ENCODE measurements at places on chromosomes 7 and 10.

DNA sequence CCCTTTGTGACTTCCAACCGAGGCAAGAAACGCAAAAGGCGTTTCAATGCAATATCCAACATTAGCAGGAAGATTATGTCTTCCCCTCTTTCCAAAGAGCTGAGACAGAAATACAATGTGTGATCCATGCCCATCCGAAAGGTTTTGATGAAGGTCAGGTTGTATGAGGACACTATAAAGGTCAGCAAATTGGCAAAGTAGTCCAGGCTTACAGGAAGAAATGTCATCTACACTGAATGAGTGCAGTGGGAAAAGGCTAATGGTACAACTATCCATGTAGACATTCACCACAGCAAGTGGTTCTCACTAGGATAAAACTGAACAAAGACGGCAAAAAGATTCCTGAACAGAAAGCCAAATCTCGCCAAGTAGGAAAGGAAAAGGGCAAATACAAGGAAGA, 27.8 kb upstream of the DNA2 start:
- DNase-seq, result no peak

DNA sequence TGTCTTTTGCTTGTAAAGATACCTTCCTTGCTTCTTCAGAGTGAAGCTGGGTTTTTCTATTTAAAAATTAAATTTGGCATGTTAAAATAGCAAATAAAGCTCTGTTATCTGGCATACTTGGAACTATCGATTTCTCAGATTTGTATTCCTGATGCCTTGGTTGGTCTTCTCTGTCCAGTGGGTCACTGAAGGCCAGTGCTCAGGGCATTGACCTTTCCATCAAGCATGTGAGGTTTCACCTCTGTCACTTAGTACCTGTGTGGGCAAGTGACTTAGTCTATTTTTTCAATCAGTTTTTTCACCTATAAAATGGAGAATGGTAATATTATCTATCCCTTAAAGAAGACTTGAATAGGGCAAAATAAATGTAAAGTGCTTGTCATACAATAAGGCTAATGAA, 311.3 kb downstream of the BICC1 start:
- no peak for DNase-seq

GRCh38 chr7:158754746-158755444, 50.3 kb upstream of the NCAPG2 start:
- DNase-seq, result no peak

GRCh38 chr7:94348142-94348541, 46.6 kb upstream of the COL1A2 start:
- DNase-seq, result no peak

GRCh38 chr7:156675721-156676120, 35.1 kb downstream of the RNF32 start:
- no peak for DNase-seq

GRCh38 chr7:96218664-96219243, 103.1 kb downstream of the SLC25A13 start:
- no peak for DNase-seq

GRCh38 chr10:69801434-69802315, at the start of gene COL13A1:
COL13A1 (plus strand) TSS chr10:69801906; CDS start chr10:69802424, 518 bp downstream.
- DNase-seq, result no peak

- DNase-seq, result no peak
These were observed 16.9 kb downstream of the ZNF800 start for GRCh38 chr7:127375631-127376030.

DNA sequence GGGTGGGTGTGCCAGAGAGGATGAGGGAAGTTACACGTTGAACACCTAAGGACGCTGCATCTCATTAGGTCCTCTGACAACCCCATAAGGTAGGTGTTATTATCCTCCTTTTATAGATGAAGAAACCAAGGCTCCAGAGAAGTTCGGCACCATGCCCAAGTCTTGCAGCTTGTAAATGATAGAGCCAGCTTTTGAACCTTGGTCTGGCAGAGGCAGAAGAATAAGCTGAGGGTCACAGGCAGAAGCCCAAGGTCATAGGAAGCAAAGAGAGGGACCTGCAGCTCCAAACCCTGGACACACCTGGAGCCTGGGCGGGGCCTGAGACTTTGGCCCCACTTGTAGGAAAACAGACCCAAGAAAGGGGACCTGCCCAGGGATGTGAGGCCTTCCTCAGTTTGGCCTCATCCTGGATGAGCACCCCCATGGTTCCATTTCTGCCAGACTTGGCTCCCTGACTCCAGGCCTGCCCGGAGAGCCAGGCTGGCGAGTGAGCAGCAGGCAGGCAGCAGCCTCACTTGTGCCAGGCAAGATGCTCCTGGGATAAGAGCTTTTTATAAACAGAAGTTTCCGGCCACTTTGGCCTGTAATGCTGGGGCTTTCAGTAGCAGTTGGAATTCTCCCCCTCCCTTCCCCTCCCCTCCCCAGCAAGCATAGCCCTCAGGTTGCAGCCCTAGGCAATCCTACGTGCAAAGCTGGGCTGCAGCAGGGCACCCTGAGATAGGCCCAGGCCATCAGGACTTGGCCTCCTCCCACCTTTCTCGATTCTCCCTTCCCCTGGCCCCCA, 2.4 kb downstream of the KCNH2 start:
- DNase-seq, result no peak

GRCh38 chr10:129030996-129031843, 435.8 kb upstream of the MGMT start:
- DNase-seq, result no peak

DNA sequence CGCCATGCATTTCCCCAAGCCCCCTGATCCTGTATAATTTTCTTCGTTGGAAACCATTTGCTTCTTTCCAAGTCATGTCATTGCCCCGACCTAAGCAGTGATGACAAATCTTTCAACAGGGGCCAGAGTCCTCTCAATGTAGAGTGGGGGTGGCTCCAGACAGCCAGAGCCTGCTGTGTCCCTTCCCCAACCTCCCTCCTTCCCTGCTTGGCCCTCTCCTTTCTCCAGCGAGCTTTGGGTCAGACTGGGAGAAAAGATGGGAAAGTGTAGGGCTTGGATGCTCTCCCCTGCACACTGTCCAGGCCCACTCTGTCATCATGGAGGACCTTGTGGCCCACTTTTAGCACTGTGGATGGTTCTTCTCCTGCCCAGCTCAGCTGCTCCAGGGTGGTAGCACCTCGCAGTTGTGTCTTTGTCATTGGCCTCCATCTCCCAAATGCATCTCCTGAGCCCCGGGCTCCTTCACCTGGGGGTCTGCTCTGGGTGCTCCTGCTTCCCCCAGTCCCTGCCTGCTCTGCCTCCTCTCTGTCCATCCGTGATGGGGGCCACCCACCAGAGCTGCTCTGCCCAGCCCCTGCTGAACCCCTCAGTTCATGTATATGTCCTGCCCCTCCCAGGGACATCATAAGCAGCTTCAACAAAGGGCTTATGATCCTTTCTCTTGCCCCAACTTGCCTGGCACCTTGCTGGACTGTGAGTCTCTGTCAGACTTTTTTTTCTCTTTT, 37.5 kb downstream of the BTBD16 start:
- DNase-seq, result no peak

GRCh38 chr10:120041807-120042559, 149.5 kb downstream of the SEC23IP start:
- DNase-seq, result no peak

- no peak for DNase-seq
These were observed 30.7 kb downstream of the ST8SIA6 start for GRCh38 chr10:17423632-17424186.

DNA sequence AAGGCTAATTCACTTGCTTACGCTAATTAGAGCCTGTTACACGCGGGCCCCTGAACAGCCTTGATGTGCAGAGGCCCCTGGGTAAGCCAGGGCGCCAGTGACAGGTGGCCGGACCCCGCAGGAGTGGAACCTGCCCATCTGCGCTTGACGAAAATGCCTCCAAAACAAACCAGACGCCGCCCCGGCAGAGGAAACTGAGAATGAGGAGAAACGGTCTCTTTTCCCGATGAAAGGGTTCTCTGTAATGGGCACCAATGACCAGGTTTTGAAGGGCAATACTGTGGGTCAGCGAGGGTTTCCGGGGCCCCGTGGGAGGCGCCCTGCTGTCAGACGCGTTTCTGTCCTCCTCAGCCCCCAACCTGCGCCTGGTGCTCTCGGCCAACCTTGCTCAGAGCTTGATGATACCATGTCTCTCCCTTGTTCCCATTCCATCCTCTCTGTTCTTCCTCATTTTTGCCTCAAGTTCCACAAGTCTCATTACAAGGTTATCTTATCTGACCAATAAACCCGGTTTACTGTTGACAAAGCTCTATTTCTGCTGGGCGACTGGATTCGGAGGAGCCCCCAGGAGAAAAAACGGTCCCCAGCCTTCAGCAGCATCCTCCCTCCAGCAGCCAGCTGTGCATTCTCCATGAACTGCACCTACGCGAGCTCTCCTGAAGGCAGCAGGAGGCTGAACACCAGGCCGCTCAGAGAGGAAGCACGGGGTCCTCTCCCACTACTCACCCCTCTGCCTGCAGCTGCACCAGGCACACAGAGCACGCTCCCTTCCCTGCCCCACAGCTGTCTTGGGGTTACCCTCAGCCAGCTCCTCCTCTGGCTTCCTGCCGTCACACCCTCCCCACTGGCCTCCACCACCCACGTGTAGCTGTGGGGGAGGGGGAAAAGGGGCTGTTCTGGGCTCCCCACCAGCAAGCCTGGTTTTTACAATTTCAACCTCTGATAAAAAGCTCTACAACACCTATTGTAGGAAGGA, 202.0 kb downstream of the MAD1L1 start:
- DNase-seq, result no peak

- DNase-seq, result no peak
These were observed 5.6 kb downstream of the CCSER2 start for GRCh38 chr10:84333864-84334451.

DNA sequence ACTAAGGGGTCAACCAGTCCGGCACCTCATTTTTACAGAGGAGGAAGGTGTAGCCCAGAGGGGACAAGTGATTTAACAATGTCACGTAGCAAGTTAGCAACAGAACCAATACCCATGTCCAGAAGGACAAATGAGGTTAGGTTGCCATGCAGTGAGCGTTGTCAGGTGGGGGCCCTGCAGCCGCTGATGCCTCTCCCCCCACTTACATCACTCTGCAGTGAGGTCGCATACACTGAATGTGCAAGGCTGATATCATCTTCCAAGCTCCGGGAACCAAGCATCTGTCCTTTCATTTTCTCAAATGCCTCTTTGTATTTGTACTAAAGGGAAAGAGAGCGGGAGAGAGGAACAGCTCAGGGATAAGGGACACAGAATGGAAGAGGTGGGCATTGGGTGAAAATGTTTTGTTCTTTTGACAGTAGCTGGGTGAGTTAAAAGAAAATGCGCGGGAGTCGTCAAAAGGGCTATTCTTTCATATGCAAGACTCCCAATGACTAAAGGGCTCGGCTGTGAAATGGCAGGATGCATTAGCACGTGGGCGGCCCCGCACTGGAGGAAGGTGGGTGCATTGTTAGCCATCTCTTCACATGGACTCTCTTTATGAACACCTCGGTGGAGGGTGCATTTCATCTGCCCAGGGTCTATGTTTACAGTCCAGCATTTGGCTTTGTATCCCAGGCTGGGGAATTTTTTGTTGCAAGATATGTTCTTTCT, 49.7 kb downstream of the NRAP start:
- DNase-seq, result no peak

GRCh38 chr7:35519971-35520809, 174.7 kb downstream of the HERPUD2 start:
- DNase-seq, result no peak

GRCh38 chr7:159032322-159032721, 112.3 kb downstream of the VIPR2 start:
- DNase-seq, result no peak

- no peak for DNase-seq
These were observed 112.9 kb downstream of the COL13A1 start for GRCh38 chr10:69914398-69915214.

DNA sequence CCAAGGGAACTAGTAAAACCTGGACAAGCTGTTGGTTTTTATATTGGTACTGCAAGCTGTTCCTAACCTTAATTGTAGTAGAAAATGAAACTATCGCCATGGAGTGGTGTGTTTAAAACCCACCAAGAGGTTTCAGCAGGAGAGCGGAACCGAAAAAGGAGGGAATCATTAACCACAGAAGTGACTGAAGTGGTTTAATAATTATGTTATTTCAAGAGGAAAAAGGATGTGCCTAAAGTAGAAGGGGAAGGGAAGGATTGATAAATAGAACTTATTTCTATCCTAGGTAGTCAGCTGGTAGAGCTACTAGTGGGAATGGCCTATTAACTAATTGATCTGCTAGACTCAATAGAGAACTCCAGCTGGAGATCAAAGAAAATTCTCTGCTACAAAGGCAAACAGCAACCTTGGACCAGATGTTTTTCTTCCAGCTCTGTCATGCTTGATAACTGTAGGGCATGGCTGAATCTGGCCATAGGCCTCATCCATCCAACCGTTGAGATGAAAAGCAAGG, 91.8 kb downstream of the BAMBI start:
- no peak for DNase-seq

GRCh38 chr10:103620352-103620740, 126.8 kb downstream of the NEURL1 start:
- DNase-seq, result no peak

- DNase-seq, result no peak
These were observed 553 bp upstream of the ADD3 start for GRCh38 chr10:110007161-110007700.

DNA sequence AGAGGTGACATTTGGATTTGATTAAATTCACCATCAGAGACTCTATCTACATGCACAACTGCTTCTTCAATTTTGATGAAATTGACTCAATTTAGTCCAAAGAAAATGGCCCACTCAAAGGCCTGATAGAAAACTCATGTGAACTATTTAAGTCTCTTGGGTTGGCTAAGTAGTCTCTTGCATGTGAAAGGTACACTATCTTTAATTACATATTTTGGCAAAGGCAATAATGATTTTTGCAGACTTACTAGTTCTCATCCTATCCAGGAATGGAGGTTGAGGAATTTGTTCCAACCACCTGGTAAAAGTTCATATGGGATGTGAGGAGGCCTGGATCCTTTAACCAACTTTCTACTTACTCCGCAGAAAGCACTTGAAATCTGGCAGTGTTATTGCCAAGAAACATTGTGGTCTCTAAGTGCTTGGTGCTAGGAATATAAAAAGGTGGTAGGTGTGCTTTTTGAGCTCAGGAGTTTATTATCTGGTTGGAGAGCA, 618.6 kb upstream of the MKI67 start:
- DNase-seq, result no peak

DNA sequence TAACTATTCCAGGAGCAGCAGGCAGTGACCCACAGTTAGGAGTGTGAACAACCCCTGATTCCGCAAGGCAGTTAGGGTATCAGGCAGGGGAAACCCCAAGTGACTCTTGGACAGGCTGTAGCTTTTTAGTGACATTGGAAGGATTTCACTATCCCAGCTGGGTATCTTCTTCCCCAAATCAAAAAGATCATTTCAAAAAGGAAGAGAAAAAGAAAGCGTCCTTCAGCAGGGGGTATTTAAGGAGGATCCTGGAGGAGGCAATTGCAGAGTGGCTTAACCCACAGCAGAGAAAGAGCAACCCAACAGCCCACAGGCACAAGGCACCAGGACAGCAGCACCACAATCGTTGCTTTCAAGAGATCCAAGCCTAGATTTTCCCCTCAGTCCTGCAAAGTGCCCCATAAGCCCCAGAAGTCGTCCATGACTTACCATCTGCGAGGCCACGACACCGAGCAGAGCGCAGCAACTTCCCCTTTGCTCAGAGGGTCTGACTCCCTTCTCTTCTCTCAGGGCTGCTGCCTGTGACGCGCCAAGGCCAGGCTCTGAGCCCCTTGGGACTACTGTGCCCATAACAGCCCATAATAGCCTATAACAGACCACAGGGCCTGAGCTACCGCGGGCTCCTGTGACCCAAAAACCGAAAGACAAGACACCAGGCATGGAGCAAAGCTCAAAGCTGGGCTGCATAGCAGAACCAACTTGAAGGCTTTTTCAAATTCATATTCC, 19.8 kb downstream of the PIK3AP1 start:
- no peak for DNase-seq

All from cortex of kidney (tissue), 1 donor.